ENCODE measurements at places on chromosomes 12 and 14.

DNA sequence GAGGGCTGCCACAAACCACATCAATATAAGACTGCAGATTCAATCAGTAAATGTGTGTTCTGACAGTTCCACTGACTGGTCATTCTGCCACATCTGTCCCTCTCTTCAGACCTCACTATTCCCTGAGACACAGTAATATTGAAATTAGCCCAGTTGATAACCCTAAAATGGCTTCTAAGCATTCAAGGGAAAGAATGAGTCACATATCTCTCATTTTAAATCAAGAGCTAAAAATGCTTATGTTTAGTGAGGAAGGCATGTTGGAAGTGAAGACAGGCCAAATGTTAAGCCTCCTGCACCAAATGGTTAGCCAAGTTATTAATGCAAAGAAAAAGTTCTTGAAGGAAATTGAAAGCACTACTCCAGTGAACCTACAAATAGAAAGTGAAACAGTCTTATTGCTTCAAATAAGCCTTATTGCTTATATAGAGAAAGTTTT, 24.5 kb upstream of the KIF21A start:
- DNase-seq = no peak

DNA sequence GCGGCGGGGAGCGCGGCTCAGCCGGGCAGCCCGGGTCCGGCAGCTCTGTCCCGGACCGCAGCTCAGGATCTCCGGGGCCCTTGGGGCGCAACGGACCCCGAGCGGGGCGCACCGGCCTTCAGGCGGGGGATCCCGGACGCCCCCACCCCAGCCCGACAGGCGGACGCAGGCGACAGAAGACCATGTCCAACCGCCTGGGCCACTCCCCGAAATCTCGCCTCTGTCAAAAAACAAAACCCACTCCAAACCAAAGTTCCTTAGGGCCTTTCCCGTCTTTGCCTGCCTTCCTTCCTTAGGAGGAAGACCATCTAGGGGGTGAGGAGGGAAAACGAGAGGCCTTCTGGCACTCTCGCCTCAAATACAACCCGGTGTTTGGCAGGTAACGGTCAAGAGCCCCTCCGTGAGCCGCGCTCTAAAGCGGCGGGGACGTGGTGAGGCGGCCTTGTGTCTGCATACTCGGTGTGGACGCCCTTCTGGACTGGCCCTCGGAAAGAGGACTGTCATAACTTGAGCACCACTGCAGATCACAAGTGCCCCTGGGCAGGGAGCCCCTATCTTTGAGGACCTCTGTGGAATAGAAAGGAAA, 604 bp downstream of the HCFC2 start:
- DNase-seq = no peak

GRCh38 chr14:24147761-24148428, 597 bp downstream of the RNF31 start:
- no peak for DNase-seq

GRCh38 chr14:54366736-54367735, 29.8 kb upstream of the CDKN3 start:
- DNase-seq = peak; percentile 32

DNA sequence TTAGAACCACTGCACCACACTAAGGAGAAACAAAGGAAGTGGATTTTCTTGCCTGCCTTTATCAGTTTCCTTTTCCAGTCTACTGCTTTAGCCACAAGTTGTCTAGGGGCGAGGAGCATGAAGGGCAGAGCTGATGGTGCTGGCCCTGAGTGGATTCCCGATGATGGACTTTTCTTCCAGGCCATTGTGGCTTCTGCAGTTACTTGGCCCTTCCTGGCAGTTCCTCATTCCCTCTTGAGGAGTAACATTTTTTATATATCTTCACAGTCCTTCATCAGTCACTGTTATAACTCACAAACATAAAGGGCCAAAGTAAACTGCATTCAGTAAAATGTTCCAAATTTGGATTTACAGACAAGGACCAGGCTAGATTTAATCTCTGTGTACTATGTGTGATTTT, 61.2 kb upstream of the SRSF5 start:
- no peak for DNase-seq

DNA sequence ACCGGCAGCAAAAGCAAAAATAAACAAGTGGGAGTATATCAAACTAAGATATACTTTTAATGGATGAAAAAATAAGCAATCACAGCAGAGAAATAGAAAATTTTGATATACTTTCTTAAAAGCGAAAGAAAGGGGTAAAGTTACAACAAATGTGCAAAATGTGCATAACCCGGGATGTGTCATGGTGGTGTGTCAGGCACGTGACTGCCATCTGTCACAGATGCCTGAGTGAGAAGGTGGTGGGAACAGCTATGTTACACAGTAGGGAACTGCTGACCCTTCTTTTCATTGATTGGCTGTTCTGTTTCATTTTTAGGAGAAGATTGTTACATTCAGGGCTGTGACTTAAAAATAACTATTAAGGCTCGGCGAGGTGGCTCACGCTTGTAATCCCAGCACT, 168.1 kb upstream of the PELI2 start:
- DNase-seq = no peak

DNA sequence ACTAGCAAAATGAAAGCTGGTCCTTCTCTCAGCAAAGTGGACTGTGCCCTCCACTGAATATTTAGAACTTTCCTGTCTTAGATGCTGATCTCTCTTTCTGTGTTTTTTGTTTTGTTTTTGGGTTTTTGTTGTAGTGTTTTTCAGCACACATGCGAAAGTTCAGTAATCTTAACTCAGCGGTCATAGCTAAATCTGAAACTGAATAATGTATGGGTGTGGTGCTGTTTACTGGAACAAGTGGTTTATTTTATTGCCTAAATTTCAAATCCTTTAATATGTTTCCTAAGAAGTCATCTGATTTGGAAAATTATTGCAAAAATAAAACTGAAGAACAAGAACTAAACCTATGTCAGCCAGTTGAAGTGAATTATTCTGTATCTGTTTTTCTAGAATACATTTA, 116.0 kb upstream of the LRIG3 start:
- no peak for DNase-seq

GRCh38 chr12:100185361-100185894, 15.2 kb upstream of the ACTR6 start:
- DNase-seq = no peak

DNA sequence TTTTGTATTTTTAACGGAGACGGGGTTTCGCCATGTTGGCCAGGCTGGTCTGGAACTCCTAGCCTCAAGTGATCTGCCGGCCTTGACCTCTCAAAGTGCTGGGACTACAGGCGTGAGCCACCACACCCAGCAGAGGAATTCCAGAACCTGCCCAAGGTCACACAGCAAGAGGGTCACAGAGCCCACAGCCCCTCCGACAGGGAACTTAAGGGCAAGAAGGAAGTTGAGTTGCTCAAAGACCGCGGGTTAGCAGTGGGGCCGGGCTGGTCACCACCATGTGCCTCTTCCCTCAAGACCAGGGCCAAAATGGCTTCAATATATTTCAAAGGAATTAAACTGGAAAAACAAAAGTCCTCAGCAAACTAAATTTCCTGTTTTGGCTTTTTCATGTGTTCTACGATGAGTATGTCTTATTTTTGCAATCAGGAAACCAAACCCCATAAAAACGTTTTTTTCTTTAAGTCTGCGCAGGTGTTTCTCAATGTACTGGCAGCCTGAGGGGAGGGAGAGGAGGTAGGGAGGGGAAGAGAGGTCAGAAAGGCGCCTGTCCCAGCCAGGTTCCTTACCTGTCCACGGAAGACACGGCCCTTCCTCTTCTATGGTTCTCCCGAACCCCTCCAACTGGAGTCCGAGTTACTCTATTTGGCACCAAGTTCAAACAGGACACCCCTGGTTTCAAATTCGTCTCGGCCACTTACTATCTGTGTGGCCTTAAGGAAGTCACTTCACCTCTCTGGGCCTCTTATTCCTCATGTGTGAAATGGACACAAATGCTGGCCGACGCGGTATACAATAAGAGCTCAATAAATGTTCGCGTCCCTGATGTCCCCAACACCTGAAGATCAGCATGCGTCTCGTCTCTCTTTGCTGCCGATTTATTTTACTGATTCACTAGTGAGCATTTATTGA, 778 bp downstream of the SLC8B1 start:
- peak; percentile 31 for DNase-seq

- DNase-seq = no peak
Observed at GRCh38 chr14:104499784-104500760, 79.5 kb upstream of the C14orf180 start.
